ENCODE measurements at places on chromosomes 6 and 20.

- no peak for DNase-seq
Observed at GRCh38 chr20:32019563-32020463, 9.6 kb downstream of the CCM2L start.

DNA sequence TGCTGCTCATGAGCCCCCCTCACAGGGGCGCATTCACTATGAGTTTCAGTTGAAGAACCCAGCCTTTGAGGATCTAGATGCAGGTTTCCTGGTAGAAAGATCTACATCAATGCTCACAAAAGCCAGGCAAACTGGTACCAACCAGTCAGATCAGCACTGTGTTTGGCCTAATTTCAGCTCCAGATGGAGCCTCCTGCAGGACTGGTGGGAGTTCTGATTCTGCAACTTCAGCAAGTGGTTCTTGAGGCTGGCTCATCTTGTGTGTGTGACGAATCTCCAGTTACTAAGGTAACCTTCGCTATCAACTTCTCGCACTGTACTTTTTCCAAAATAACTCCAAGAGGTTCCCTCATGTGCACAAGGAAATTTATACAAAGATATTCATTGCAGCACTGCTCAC is 118.8 kb downstream of the ZMYND8 start:
- no peak for DNase-seq

DNA sequence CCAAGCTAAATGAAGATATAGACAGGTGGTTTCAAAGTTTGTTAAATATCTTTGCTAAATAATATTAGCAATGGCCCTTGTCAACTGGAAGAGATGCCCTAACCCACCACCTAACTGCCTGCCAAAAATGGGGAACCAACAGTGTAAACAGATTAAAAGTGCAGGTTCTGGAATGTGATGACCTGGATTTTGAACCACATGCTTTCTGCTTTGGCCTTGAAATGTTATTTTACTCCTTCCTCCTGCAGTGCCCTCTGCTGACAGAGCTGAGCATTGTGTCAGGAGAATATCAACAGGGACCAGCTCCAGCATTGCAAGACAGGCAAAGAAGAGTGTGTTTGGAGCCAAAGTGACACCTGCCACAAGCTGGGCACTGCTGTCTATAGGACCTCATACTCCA is 226.6 kb downstream of the MYLK4 start:
- no peak for DNase-seq

DNA sequence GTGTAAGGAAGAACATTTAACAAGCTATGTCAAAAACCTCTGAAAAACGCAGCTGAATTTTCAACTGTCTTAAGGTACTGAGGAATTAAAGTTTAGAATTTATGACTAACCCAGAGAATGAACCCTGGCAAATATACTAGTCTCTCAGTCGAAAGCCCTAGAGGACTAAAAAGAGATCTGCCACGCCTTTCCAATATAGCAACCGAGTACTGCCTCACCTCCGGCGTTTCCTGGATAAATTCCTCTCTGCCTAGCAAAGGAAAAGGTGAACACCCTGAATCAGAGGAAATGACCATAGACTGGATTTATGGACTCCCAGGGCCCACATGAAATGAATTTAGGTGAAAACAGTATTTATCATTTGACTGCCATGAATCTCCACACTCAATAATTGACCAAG is 12.0 kb upstream of the OR2B2 start:
- no peak for DNase-seq

DNA sequence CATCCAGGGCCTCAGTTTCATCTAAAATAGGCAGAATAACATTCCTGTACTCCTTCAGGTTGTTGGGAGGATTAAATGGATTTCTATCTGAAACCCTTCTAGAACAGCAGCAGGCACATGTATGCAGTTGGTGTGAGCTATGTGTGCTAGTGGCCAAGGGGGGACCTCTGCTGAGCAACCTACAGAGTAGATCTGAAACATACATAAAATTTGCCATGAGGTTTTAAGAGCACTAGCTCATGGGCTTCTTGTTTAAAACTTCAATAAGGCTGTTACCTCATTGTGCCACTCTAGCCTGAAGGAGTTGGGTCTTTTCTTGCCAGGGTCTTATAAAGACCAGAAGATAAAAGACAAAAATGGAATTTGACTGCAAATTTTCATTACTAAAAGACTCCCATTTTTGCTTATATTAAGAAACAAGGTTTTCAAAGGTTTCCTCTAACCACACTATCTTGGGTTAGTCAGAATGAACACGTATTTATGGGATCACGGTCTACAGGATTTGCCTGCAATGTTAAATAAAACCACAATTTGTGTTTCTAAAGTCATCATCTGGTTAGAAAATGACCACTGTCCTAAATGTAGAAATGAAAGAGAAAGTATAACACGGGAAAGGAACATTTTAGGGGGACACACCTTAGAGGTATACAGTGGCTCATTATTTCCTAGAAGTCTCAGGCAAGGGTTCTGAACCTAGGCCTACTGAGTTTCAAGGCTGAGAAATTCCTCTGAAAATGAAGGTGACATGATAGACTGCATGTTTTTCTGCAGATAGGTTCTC is 144.9 kb upstream of the OLIG3 start:
- no peak for DNase-seq

DNA sequence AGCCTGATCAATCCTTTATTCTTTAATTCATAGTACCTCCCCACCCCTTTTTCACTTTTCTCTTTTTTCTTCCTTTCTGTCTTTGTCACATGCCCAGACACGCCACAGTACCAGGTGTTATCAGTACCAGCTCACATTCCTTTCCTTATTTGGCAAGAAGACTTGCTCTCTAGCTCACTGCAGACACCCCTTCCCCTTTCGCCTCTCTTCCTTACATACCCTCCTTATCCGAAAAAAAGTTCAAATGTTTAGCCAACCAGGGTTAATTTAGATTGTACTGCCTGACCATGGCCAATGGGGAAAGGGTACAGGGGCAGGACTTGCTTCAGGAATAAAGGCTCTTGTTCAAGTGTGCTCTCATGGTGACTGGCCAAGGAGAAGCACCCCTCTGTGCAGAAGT is 9.3 kb upstream of the SIRPB2 start:
- no peak for DNase-seq

GRCh38 chr6:64266351-64266821 is 630.8 kb downstream of the PHF3 start:
- no peak for DNase-seq

- no peak for DNase-seq
Observed at GRCh38 chr20:458776-459175, 3.6 kb downstream of the TBC1D20 start.

Measured in left ventricle myocardium inferior (tissue), 1 donor.